GF-D8 (cell line): ENCODE measurements at places on chromosomes 3 and 15.

DNA sequence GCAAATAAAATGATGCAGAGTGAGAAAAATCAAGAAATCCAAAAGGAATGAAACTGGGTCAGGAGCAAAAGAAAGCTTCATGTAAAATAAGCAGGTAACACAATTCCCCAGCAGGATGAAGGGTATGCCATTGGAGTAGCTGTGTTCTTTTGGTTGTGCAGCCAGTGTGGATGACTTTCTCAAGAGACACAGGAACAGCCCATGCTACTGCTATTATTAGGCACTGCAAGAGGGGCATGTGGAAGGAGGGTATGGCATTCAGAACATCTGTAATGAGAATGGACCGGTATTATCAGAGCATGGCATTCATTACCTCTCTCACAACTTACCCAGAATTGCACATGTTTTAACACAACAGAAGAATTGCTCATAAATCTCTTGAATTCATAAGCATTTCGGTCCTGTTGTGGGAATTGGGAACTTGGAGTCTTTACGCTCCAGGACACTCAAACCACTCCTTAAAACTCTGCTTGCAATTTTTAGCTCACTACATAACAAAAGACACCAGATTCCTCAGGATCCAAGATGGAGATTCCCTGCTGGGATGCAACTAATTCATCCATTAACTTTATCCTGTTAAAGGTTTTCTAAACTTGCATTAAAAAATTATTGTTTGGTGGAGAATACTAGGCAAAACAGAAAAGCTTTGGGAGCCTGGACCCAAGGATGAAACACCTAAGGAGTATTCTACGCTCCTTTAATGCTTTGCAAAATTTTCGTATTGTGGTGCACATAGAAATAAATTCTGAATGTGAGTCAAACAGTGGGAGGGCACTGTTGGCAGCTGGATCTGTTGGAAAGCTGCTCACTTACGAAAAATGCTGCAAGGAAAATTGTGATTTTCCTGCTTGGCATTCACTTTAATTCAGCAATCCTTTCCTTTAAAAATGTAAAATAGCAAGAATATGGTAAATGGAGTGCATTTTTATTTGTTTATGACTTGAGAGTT is 34.6 kb upstream of the CDIN1 start:
- DNase-seq = no peak

GRCh38 chr15:28933710-28934445 is 48.1 kb downstream of the APBA2 start:
- no peak for DNase-seq

DNA sequence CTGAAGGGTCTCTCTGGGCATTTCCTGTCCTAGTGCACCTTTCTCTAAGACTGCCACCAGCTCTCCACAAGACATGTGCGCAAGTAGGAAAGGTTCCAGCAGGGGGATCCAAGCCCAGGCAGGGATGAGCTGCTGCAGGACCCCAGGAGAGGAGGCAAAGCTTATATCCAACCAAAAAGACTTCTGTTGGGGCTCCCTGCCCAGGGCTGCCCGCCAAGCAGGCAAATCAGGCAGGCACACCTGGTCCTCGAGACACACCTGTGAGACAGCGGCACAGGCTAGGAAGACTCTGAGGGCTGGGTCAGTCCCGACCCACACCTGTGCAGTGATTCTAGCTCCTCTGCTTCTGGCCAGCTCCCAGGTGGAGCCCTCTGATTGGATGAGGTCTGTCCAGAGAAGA is 80.6 kb downstream of the MYLK start:
- DNase-seq = no peak

DNA sequence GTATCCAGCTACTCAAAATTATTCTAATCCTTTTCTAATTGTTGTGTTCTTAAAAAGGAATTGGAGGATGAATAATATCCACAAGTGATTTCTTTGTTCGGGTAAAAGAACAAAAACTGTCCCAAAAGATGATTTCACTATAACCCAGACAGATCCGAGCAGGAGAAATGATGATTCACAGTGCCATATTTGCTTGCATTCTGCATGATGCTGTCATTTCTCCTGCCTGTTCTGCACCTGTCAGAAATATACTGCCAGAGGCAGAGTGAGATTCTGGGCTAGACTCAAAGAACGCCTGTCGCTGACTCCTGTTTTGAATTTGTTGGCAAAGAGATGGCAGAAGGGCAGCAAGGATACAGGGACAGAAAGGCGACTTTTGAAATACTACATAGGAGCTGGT is 34.7 kb upstream of the SLC24A5 start:
- DNase-seq = no peak

DNA sequence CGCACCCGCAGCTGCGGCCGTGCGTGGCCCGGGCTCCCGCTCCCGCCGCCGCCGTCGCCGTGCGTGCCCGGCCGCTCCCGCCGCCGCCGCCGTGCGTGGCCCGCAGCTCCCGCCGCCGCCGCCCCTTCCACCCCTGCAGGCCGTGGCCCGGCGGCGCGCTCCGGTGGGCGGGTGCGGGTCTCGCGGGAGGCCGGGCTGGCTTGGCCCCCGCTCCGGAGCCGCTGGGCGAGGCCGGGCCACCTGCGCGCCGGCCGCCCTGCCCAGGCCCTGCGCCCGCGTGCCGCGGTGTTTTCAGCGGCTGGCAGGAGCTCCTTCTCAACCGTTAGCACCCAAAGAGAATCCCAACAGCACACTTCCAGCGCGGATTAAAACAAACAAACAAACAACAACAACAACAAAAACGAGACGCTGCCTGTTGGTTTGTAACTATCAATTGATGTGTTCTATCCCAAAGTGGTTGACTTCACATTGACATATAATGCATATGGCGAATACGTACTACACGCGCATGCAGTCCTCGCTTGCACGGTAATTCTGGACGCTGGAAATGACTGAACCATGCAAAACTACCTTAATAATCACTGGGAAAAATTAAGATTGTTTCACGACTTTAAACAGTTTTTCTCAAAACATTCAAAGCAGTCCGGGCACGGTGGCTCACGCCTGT is 113.7 kb upstream of the GOLGA8J start:
- no peak for DNase-seq

- no peak for DNase-seq
Observed at GRCh38 chr3:20844851-20845250, 658.8 kb upstream of the SGO1 start.

GRCh38 chr3:128488991-128489673 is 3.9 kb downstream of the GATA2 start:
- peak; percentile 18 for DNase-seq

- no peak for DNase-seq
Observed at GRCh38 chr15:60681353-60681752, 202.4 kb upstream of the ICE2 start.

GRCh38 chr15:31776039-31776438 is 254.3 kb upstream of the CHRNA7 start:
- no peak for DNase-seq

- no peak for DNase-seq
Observed at GRCh38 chr3:99485286-99485685, 153.1 kb upstream of the COL8A1 start.

GRCh38 chr3:26628915-26629314 is 6.3 kb downstream of the LRRC3B start:
- DNase-seq = no peak

DNA sequence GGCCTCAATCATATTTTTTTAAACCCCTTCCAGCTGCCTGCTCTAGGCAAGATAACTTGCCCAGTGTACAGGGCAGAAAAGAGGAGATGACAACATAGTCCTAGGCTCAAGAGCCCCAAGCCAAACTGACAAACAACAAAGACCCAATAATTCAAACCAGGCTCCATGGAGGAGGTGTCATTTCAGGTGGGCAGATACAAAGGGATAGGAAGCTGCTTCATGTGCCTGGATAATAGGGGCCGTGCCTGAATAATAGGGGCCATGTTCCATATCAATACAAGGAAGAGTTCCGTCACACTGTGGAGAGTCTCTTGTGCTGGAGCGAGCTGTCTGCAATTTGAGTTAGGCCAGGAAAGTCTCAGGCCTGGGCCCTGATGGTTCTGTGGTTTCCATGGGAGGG is 35.4 kb upstream of the TRIM71 start:
- no peak for DNase-seq

GRCh38 chr3:39196034-39196433 is 3.6 kb upstream of the XIRP1 start:
- DNase-seq = no peak

DNA sequence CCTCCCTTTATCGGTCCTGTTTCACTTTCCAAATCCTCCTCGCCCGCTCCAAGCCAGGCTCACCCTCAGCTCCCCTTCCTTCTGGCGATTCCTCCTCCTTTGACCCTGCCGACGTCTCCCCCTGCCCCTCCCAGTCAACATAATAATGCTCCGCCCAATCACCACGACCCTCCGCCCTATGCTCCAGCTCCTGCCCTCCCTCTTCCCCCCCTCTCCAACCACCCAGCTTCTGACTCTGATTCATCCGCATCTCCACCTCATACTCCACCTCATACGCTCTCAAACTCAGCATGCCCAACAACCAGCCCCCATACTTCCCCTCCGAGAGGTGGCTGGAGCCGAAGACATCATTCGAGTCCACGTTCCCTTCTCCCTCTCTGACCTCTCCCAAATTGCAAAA is 7.1 kb upstream of the AADAC start:
- DNase-seq = no peak

DNA sequence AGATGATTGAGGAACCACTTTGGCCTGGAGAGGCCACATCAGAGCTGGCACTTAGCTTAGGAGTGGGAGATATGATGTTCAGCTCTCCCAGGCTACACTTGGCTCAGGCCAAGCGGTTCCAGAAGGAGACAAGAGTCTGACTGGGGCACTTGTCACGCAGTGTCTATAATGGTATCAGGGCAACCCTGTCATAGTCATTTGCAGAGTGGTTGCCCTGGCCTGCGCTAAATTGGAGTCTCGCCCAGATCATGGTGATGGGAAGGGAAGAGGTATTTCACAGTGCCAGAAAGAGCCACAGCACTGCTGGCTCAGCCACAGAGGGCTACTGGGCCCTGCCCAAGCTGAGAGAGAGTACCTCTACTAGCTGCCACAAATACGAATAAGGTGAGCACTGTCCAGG is 186.9 kb upstream of the CRBN start:
- no peak for DNase-seq

GRCh38 chr3:194939949-194940770 is 254.5 kb downstream of the FAM43A start:
- DNase-seq = no peak

- no peak for DNase-seq
Observed at GRCh38 chr3:193744822-193745684, 152.0 kb downstream of the OPA1 start.

DNA sequence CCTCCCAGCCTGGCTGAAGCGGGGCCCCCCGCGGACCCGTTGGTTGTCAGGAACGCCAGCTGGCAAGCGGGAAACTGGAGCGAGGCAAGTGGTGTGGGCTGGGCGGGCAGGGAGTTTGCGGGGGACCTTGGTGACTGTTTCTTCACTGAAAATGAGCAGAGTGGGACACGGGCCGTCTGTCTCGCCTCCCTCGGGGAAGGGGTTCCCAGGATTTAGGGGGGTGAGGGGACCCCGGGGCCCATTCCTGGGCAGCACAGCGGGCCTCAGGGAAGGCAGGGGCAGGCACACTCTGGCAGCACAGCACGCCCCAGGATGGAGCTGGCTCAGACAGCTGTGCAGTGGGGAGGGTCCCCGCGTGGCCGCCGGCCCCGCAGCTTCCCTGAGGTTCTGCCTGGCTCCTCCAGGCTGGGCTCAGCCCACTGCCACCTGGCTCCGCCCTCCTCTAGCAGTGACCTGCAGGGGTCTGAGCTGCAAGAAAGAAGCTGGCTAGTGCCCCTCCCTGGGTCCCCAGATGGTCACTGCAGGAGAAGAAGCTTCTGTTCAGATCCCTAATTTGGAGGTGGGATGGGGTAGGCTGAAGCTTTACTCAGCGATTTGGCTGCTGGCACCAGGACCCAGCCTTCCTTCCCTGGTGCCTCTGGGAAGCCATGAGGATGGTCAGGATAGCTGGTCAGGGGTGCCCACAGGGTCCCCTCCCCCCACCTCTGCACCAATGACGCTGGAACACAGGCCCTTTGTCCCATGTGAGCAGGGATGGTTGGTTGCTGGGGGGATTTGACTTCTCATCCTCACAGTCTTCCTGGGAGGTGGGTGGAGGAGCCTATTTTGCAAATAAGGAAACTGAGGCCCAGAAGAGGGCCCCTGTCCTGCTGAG is 90.4 kb downstream of the TBC1D2B start:
- no peak for DNase-seq

DNA sequence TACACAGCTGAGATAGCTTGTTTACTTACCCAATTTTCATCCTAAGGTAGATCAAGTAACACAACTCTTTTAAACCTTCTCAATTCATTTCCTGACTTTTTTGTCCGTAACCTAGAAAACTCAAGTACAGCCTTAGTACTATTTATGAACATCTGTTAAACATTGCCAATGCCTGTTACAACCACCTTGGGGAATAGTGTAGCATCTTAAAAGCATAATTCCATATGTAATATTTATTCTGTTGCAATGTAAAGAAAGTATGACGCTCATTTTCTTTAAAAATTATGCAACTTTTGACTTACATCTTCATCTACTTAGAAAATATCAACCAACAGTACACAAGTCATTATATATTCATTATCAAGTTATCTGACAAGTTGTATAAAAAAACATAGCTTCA is 54.6 kb downstream of the SUCLG2 start:
- DNase-seq = no peak

DNA sequence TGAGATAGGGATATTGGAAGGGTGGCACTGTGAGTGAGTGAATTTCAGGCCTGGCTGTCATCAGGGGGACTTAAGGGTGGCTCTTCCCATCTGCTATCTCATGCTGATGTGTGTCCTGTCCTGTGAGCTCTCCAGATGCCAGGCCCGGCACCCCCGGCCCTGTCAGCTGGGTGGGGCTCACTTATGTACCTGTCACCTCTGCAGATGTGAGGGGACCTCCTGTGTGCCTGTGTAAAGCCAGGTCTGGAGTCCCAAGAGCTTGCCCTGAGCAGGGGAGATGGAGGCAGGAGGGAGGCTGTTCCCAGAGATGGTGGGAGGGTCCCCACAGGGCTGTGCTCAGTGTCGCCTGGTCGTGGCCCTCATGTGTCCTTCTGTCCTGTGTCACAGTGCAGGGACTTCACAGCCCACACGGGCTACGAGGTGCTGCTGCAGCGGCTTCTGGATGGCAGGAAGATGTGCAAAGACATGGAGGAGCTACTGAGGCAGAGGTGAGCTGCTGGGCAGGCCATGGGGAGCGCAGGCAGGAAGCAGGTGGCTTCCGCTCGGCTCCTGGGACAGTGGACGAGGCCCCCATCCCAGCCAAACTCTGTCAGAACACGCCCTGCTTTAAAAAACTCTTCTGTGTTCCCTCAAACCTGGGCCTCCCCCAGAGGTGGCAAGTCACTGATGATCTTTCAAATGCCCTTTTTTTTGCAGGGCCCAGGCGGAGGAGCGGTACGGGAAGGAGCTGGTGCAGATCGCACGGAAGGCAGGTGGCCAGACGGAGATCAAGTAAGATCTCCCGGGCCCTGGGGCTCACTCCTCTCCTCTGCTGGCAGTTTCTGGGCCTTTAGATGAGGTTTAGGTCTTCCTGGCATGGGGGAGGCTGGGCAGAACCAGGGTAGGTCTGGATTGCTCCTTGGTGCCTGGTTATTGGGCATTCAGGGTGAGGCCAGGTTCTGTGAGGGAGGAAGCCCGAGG is 23.1 kb downstream of the PSTPIP1 start:
- DNase-seq = no peak

DNA sequence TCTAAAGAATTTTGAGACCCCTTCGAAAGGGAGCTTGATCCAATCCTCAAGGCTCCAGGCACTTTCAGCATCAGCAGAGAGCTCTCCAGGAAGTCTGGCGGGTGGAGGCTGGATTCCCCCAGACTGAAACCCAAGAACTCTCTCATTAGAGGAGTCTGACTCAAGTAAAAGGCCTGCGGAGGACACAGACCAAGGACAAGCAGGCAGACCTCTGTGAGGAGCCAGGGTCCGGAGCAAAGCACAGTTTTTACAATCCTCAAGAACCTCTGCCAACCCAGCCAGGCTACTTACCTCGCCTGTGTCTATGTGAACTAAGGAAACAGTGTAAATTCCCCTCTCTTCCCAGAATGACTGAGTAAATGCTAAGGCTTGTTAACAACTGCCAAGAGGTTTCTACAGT is 86.2 kb downstream of the FBN1 start:
- DNase-seq = no peak
